Hepatic stellate cell (primary cell): ENCODE measurements at places on chromosomes 2 and 18.
A peak's percentile ranks its signal among the peaks of the same experiment; 100 is the strongest.

- DNase-seq, result no peak
Measured at GRCh38 chr2:207506426-207506825, 23.3 kb upstream of the CREB1 start.

GRCh38 chr2:60515721-60516226 is 37.7 kb downstream of the BCL11A start:
- DNase-seq, result peak; percentile 66

DNA sequence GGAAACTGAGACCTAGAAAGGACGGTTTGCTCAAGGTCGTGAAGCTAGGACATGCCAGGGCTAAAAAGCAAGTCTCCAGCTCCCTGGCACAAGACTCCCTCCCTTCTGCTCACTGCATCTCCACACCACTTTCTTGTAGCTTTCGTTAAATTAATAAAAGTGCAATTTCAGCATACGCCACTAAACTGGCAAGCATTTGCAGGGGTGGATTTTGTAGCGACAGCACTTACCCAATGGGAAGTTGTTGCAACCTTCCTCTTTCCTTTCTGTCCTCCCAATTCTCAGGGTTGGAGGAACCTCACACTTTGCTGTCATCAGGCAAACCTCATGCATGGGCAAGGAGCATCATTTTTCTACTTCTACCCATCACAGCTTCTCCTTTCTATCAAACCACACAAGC is 7.4 kb upstream of the RHOB start:
- DNase-seq, result no peak

GRCh38 chr2:235970204-235971040 is 197.8 kb downstream of the GBX2 start:
- DNase-seq, result no peak

DNA sequence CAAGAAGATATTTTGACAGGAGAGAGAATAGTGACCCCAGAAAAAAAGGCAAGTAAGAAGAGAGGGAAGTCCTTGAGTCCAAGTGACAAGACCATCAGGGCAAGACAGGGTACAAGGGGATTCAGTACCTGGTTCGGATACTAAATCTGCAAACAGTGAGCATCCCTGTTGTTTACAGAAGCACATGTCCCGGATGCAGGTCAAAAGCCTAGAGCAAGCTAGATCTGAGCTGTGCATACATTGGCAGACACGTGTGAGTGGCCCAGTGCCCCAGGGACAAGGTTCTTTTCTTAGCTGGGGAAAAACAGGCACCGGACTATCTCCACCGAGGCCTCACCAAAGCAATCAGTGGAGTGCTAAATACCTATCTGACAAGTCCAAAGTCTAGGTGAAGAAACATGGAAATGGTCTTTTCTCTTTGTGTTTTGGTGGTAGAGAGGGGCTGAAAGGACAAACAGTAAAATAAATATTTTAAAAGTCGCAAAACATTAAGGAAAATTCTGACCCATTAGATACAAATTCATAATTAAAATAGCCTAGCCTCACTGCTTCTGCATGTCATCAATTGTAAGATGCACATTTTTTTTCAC is 165.2 kb downstream of the SUCLG1 start:
- no peak for DNase-seq

DNA sequence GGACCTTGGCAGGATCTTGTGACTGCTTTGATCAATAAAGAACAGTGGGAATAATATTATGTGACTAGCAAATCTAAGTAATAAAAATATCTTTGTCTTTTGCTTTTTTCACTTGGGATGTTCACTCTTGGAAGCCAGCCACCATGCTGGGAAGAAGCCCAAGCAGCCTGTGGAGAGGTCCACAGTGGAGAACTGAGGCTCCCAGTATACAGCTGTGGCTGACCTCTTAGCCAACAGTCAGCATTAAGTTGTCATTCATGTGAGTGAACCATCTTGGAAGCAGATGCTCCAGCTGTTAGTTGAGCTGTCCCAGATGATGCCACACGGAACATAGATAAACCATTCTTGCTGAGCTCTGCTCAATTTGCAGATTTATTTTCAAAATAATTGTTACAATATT is 160.0 kb downstream of the OSR1 start:
- no peak for DNase-seq
